Body of pancreas (tissue), 4 donors: ENCODE measurements at places on chromosomes 6 and 20. TPM values are rescaled to one million over a fixed set of nuclear protein-coding genes. Genes with fewer than 3 reads are reported as not detected.
A peak's percentile ranks its signal among the peaks of the same experiment; 100 is the strongest.

DNA sequence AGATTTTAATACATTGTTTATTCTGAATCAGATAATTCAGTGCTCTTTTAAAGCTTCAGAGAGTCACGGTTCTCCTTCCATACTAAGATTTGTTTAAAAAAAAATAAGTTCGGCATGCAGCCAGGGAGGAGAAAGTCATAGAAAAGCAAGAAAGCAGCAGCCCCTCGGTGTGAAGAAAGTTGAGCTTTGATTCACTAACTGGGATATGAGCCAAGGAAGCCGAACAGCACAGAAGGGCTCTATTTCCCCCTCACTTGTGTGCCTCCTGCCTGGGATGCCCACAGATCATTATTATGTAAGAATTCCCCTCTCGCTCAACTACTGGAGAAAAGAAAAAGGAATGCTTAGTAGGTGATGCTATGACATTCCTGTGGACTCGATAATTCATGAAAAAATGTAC, 69.3 kb upstream of the SYNJ2 start:
- H3K4me1 ChIP-seq, result no peaks in the 10 kb centered on the region
- no peak overlapping the region for H3K27ac ChIP-seq
- no peaks in the 10 kb centered on the region for H3K27me3 ChIP-seq
- no peak for DNase-seq

DNA sequence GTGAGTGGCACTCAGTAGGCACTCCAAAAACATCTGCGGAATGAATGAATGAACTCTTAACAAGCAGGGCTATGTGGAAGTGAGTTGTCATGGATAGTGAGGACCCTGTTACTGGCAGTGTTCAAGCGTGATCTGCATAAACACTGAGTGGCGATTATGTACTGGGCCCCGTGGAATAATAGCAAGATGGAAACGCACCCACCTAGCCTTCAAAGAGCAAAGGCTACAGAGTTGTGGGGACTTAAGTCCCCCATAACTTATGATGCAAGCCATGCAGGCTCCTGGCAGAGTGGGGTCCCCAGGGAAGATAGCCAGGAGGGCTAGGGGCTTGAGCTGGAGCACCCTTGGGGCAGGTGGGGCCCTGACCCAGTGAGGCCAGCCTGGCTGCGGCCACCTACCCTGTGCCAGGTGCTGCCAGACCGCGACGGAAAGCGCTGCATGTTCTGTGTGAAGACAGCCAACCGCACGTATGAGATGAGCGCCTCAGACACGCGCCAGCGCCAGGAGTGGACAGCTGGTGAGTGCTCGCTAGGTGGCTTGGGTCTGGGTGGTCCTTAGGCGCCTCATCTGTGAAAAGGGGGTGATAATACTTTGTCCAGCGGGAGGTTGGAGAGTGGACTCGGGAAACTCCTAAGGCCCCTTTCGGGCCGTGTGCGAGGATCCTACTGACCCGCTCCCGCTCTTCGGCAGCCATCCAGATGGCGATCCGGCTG, 20.0 kb downstream of the DEF6 start:
- H3K36me3 ChIP-seq, result peaks cover 2% of the 10 kb centered on the region
- peak; percentile 44 for DNase-seq
- H3K27me3 ChIP-seq, result no peaks in the 10 kb centered on the region
- no peak overlapping the region for H3K4me3 ChIP-seq
- peaks cover 12% of the 10 kb centered on the region for H3K4me1 ChIP-seq

SUMO4 gene
- total RNA-seq, result 1.3 TPM

GRCh38 chr6:106257195-106257594, 68.4 kb downstream of the ATG5 start:
- no peak overlapping the region for H3K27ac ChIP-seq
- no peaks in the 10 kb centered on the region for H3K27me3 ChIP-seq
- DNase-seq, result no peak
- peaks cover 12% of the 10 kb centered on the region for H3K4me1 ChIP-seq

- peak overlapping the region; percentile 53 for H3K27ac ChIP-seq
- no peak overlapping the region for H3K4me3 ChIP-seq
- H3K27me3 ChIP-seq, result no peaks in the 10 kb centered on the region
Observed at GRCh38 chr6:139846538-139847456, 472.3 kb upstream of the CITED2 start.

GSTA4 gene
- total RNA-seq, result 13.5 TPM
